Spinal cord (tissue), 10 donors: ENCODE measurements at places on chromosomes 12 and 14. TPM values are rescaled to one million over a fixed set of nuclear protein-coding genes. Genes with fewer than 3 reads are reported as not detected.

KRT86 gene
- total RNA-seq, result 0.10 TPM

CIT gene
- 51.0 TPM for total RNA-seq

FKBP11 gene
- 12.7 TPM for total RNA-seq

AQP6 gene
- 2.1 TPM for total RNA-seq

GRCh38 chr12:55675666-55676065 is 32.0 kb downstream of the ITGA7 start:
- no peaks in the 10 kb centered on the region for H3K27me3 ChIP-seq
- no peaks in the 10 kb centered on the region for H3K4me1 ChIP-seq
- H3K27ac ChIP-seq, result no peak overlapping the region

DNA sequence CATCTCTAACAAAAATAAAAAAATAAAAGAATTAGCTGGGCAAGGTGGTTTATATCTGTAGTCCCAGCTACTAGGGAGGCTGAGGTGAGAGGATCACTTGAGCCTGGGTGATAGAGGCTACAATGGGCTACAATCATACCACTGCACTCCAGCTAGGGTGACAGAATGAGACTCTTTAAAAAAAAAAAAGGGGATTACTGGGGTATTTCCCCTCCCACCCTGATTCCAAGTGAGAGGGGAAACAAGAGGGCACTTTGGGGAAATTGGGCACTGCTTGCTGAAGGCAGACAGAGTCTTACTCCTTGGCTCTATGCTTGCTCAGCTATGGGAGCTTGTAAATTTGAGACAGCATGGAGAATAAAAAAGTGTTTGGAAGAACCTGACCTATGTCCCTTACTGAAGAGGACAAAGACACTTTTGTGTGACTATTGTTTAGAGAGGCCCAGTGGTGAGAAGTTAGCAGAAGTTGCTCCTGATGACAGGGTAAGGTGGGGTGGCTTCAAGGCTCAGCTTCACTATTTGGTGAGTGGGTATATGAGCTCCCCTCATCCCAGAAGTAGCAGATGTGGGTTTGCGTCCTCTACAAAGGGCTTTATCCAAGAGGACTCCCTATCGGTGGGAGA is 44.0 kb downstream of the KLRG1 start:
- no peaks in the 10 kb centered on the region for H3K4me1 ChIP-seq
- no peaks in the 10 kb centered on the region for H3K27me3 ChIP-seq
- no peak for DNase-seq
- no peak overlapping the region for H3K27ac ChIP-seq
- no peak overlapping the region for H3K4me3 ChIP-seq

DNA sequence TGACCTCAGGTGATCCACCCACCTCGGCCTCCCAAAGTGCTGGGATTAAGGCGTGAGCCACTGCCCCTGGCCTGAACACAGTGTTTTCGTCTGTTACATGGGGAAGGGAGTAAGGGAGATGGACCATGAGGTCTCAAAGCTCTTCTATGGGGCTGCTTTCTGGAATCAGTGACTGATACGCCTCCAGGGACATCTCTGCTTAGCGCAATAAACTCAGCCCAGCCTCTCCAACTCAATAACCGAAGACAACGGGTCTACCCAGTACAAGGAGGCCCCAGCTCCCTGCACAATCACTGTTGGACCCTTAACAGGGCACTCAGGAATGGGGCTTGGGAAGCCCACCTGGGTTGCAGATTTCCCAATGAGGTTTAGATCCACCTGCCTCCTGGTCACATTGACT is 42.6 kb upstream of the CHGA start:
- no peak overlapping the region for H3K27ac ChIP-seq
- peaks cover 4% of the 10 kb centered on the region for H3K4me1 ChIP-seq
- no peak for DNase-seq
- H3K27me3 ChIP-seq, result no peaks in the 10 kb centered on the region
- H3K36me3 ChIP-seq, result no peaks in the 10 kb centered on the region

DNA sequence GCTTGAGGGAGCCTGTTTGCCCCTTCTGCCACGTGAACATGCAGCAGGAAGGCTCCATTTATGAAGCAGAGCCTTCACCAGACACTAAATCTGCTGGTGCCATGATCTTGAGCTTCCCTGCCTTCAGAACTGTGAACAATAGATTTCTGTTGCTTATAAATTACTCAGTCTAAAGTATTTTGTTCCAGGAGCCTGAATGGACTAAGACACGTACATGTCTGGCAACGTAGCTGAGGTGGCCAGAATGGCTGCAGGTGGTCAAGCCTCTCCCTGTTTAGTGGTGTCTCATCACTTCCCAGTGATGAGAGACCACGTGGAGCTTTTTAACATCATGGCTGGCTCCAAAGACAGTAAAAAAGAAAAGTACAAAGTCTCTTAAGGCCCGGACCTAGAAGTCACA is 32.2 kb upstream of the SLC38A2 start:
- DNase-seq, result no peak
- H3K36me3 ChIP-seq, result no peaks in the 10 kb centered on the region
- H3K4me3 ChIP-seq, result no peak overlapping the region
- no peak overlapping the region for H3K27ac ChIP-seq
- no peaks in the 10 kb centered on the region for H3K4me1 ChIP-seq

- H3K27ac ChIP-seq, result no peak overlapping the region
- no peak overlapping the region for H3K4me3 ChIP-seq
- no peaks in the 10 kb centered on the region for H3K27me3 ChIP-seq
- DNase-seq, result no peak
- H3K4me1 ChIP-seq, result no peaks in the 10 kb centered on the region
Measured at GRCh38 chr12:38585086-38585485, 268.5 kb downstream of the ALG10B start.
